GM12878 (cell line): ENCODE measurements at places on chromosomes 16 and 17. TPM values are rescaled to one million over a fixed set of nuclear protein-coding genes. Genes with fewer than 3 reads are reported as not detected.

DNA sequence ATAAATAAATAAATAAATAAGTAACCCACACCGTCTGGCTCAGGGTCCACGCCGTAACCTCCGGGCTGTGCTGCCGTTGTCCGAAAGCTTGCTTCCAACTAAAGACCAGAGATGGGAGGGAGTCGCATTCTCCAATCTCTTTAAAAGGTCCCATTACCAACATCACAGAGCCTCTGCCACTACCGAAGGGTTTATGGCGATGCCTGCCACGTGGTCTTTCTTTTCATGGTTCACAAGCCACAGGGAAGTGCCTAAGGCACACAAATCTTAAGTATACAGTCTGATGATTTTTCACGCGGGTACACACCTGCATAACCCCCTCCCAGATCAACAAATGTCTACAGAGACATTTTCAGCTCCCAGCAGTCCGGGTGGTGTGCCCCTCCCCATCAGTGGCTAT is 1.4 kb downstream of the COTL1 start:
- peak overlapping the region; percentile 99 for H3K4me3 ChIP-seq
- no peaks in the 10 kb centered on the region for H3K27me3 ChIP-seq
- peaks cover 40% of the 10 kb centered on the region for H3K4me1 ChIP-seq
- H3K27ac ChIP-seq, result peak overlapping the region; percentile 78
- peaks cover 12% of the 10 kb centered on the region for H3K36me3 ChIP-seq

- no peak overlapping the region for H3K27ac ChIP-seq
- H3K4me1 ChIP-seq, result no peaks in the 10 kb centered on the region
- no peak overlapping the region for H3K4me3 ChIP-seq
Measured at GRCh38 chr17:45794840-45795239, 10.7 kb downstream of the CRHR1 start.

The HS3ST6 gene
- not detected in 2 replicates for total RNA-seq

- no peak overlapping the region for H3K27ac ChIP-seq
- no peak overlapping the region for H3K4me3 ChIP-seq
- no peaks in the 10 kb centered on the region for H3K4me1 ChIP-seq
- no peaks in the 10 kb centered on the region for H3K27me3 ChIP-seq
- H3K36me3 ChIP-seq, result no peaks in the 10 kb centered on the region
- no peak for DNase-seq
Measured at GRCh38 chr16:89084814-89085612, 8.6 kb upstream of the ACSF3 start.

- H3K27me3 ChIP-seq, result no peaks in the 10 kb centered on the region
- no peaks in the 10 kb centered on the region for H3K4me1 ChIP-seq
- no peak overlapping the region for H3K4me3 ChIP-seq
- no peak for DNase-seq
Measured at GRCh38 chr16:51565184-51565583, 414.1 kb upstream of the SALL1 start.

- no peak for DNase-seq
- H3K36me3 ChIP-seq, result no peaks in the 10 kb centered on the region
- H3K27me3 ChIP-seq, result no peaks in the 10 kb centered on the region; the same call in none of the 2 replicates
- no peak overlapping the region for H3K4me3 ChIP-seq
- no peaks in the 10 kb centered on the region for H3K4me1 ChIP-seq
Measured at GRCh38 chr17:50603340-50603739, 31.3 kb upstream of the ABCC3 start.

The HP gene
- total RNA-seq, result 8.7 and 10.8 TPM in 2 replicates

DNA sequence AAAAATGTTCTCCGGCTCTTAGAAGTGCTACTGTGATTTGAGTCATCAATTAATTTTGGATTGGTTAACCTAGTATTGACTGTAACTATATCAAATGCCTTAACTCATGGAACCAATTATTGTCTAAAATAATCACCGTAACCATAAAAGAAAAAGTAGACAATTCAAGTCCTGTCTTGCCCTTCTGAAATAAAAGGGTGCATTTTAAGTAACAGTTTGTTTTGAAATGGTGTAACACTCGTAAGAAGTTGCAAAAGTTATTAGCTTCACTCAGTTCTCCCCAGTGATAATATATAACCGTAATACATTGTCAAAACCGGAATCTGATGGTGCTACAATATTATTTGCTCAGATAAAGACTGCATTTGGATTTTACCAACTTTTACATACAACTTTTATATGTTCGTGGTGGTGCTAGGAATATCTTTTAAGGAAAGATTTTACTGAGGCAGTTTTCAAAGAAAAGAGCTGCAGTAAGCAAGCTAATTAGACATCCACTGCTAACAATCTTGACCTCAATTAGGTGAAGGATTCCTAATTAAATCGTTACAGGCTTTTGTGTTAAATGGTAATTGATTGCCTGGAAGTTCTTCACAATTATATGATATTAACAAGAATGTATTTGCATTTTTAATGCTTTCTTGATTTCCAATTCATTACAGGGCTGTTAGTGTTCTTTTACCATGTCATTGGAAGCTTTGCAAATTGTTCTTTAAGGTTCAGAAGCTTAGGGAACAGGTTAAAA is 413.1 kb upstream of the MON1B start:
- no peaks in the 10 kb centered on the region for H3K4me1 ChIP-seq
- H3K36me3 ChIP-seq, result no peaks in the 10 kb centered on the region
- H3K27ac ChIP-seq, result no peak overlapping the region
- no peaks in the 10 kb centered on the region for H3K27me3 ChIP-seq

The EFCAB13 gene
- 6.6 and 6.8 TPM in 2 replicates for total RNA-seq

The CCL16 gene
- total RNA-seq, result not detected in 2 replicates

DNA sequence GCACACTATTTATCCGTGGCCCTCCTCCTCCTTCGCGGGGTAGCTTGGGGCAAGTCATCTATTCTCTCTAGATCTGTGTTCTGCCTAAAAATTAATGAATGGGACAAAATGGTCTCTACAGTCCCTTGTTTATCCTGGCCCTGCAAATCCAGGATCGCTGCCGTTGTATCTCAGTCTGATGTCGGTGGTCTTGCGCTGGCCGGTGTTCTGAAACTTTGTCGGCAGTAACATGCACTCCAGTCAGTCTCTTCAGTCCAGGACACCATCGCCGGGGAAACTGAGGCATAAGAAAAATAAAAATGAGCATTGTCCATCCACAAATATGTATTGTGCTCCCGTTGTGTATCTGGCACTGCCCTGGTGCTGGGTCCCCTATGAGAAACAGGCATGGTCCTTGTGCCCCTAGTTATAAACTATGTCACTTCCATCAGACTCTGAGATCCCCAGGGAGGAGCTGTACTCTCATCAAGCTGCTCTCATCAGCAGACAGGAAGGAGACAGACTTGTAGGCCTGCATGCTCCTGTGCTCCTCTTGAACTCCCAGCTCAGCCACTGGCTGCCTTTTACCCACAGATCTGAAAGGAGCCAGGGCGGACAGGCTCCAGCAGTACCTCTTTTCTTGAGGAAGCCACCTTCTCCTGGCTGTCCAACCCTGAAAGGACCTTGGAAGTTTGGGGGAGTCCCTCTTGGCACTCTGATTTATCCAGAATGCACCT is 13.7 kb upstream of the CA4 start:
- DNase-seq, result no peak
- peak overlapping the region; percentile 64; the same call in 1 of the 2 replicates for H3K4me3 ChIP-seq
- H3K4me1 ChIP-seq, result no peaks in the 10 kb centered on the region
- H3K27me3 ChIP-seq, result peaks cover 4% of the 10 kb centered on the region
- no peaks in the 10 kb centered on the region for H3K36me3 ChIP-seq

DNA sequence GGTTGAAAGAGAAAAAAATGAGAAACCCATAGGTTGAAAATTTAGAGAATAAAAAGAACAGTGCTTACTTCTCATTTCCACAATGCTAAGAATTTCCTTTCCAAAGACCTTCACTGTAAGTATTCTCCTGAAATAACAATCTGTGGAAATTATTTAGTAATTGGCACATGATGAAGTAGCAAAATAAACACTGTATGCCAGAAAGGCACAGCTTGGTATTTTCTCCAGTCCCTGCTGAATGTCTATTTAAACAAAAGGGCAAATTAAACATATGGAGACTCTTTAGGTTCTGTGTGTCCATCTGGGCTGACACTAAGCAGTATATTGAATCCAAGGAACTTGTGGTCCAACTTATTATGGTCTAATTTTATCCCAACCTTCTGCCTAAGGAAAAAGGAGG is 46.1 kb downstream of the CHCT1 start:
- no peaks in the 10 kb centered on the region for H3K27me3 ChIP-seq
- no peak overlapping the region for H3K27ac ChIP-seq
- H3K36me3 ChIP-seq, result peaks cover 18% of the 10 kb centered on the region; the same call in 1 of the 2 replicates
- peaks cover 6% of the 10 kb centered on the region; the same call in 1 of the 2 replicates for H3K4me1 ChIP-seq

The MT4 gene
- not detected in 2 replicates for total RNA-seq

DNA sequence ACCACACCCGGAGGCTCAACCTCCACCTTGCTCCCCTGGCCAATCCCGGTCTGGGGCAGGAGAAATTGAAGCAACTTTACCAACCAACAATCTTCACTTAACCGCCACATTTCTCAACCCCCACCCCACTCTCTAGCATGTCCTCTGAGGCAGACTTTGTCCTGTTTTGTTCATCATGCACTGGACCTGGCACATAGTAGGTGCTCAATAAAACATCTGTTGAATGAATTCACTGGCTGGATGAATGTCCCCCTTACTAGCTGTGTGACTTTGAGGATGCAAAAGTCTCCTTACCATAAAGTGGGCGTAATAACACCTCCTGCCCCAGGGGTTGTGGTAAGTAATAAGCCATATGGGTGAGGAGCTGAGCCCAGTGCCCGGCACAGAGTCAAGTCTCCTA is 5.8 kb downstream of the SPPL2C start:
- H3K4me1 ChIP-seq, result no peaks in the 10 kb centered on the region
- no peaks in the 10 kb centered on the region for H3K36me3 ChIP-seq
- no peak overlapping the region for H3K27ac ChIP-seq
- H3K4me3 ChIP-seq, result no peak overlapping the region

The CD300LF gene
- not detected in 2 replicates for total RNA-seq

The TAX1BP3 gene
- total RNA-seq, result 23.4 and 24.6 TPM in 2 replicates

DNA sequence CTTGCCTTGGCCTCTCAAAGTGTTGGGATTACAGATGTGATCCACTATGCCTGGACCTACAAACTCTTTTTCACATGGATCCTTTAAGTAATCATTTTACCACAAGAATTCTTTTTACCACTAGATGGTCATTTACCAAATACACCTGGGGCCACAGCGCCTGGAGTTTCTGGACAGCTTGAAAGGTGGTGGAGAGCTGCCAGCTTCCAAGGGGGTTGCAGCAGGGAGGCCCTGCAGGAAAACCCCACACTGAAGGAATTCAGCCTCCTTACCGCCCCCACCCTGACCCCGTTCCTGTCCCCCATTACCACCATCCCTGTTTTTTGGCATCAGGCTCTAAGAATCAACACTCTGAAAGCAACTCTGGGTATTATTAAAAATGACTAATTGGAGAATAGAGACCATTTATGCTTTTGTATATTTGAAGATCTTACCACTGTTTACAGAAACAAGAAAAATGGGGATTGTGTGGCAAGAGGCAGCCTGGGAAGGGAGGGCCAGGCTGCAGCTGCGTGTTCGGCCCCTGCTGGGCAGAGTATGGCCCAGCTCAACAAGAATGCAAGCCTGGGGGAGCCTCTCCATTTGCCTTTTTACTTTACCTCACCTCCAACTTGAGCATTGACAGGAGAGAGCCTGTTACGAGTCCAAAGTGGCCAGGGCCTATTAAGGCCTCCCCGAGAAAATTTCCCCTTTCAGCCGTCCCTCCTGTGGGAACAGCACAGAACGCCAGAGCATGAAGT is 209.9 kb downstream of the ZFHX3 start:
- no peak for DNase-seq
- no peaks in the 10 kb centered on the region; the same call in 1 of the 2 replicates for H3K36me3 ChIP-seq
- H3K27me3 ChIP-seq, result no peaks in the 10 kb centered on the region
- H3K4me1 ChIP-seq, result peaks cover 4% of the 10 kb centered on the region; the same call in 1 of the 2 replicates

DNA sequence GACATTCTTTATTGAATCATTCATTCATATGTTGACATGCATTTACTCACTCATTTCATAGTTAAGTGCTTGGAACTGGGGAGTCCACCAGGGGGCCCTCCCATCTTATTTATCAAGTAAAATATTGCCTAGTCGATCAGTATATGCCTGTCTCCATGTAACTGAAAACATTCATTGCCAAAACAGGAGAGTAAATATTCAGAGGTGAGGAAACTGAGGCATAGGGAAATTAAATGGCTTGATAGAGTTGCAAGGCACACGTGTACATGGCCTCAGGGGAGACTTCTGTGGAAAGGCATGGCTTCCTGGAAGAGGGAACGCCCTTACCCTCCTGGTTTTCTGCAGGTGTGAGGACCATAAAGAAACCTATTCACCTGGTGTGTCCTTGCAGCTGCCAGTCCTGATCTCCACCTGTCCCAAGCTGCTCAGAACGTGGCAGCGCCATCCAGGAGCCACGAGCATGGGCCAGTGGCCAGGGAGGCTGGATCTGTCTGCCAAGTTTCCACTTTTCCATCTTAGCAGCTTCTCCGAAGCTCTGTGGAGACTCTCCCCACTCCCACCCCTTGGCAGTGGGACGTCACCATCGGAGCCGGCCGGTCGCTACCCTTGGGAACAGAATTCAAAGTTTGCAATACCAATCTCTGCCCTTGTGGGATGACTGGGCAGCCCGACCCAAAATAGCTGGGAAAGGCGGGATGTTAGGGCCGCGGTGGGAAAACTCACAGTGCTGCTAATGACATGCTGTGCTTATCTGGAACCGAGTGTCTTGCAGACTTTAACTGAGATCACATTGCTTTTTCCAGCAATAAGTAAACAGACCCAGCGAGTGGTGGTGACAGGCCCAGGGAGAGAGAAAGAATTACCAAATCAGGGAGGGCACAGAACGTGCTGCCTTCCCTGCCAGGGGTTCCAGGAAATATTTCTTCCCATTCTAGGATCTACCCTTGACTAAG is 4.1 kb upstream of the C1QTNF1 start:
- no peak overlapping the region for H3K4me3 ChIP-seq
- H3K4me1 ChIP-seq, result no peaks in the 10 kb centered on the region
- no peak for DNase-seq
- peaks cover 15% of the 10 kb centered on the region for H3K27me3 ChIP-seq
- H3K36me3 ChIP-seq, result no peaks in the 10 kb centered on the region
- no peak overlapping the region for H3K27ac ChIP-seq

- H3K4me1 ChIP-seq, result no peaks in the 10 kb centered on the region
- no peak for DNase-seq
- H3K27me3 ChIP-seq, result no peaks in the 10 kb centered on the region
Measured at GRCh38 chr17:82344175-82344907, 10.8 kb upstream of the SECTM1 start.

- no peak overlapping the region for H3K4me3 ChIP-seq
- no peak overlapping the region for H3K27ac ChIP-seq
- H3K27me3 ChIP-seq, result no peaks in the 10 kb centered on the region; the same call in 1 of the 2 replicates
- no peaks in the 10 kb centered on the region for H3K36me3 ChIP-seq
Measured at GRCh38 chr17:72590382-72590781, 469.6 kb downstream of the SOX9 start.

DNA sequence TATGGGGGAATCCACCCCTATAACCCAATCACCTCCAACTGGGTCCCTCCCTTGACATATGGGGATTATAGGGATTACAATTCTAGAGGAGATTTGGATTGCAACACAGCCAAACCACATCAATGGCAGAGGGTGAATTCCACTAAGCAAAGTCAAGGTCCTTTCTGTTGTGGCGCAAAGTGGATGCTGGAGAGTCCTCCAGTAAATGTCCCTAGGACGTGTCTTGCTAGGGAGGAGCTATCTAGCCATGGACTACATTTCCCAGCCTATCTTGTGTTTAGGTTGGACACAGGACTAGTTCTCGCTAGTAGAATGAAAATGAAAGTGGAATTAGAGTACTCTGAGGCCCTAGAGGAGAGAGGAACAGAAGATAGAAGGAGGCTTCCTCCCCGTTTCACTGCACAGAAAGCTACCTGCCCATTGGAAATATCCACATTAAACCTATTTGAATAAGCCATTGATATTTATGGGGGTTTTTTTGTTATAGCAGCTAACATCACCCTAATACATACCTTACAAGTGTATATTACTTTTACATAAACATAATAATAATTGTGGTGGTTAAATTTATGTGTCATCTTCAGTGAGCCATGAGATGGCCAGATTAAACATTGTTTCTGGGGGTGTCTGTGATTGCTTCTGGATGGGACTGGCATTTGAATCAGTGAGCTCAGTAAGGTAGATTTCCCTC is 56.7 kb upstream of the ERCC4 start:
- H3K27me3 ChIP-seq, result no peaks in the 10 kb centered on the region
- no peaks in the 10 kb centered on the region for H3K4me1 ChIP-seq
- H3K36me3 ChIP-seq, result no peaks in the 10 kb centered on the region
- no peak overlapping the region for H3K27ac ChIP-seq
- H3K4me3 ChIP-seq, result no peak overlapping the region
